ENCODE measurements at places on chromosomes 3 and 15.
A peak's percentile ranks its signal among the peaks of the same experiment; 100 is the strongest.

GRCh38 chr15:32944431-32944830, 226.6 kb downstream of the GREM1 start:
- no peak for DNase-seq

GRCh38 chr15:92023965-92024364, 170.5 kb downstream of the SLCO3A1 start:
- no peak for DNase-seq

GRCh38 chr3:157594413-157594812, 91.2 kb upstream of the VEPH1 start:
- DNase-seq = peak; percentile 16

GRCh38 chr15:45827275-45827674, 192.4 kb downstream of the SQOR start:
- no peak for DNase-seq

GRCh38 chr3:189344996-189345395, 173.2 kb downstream of the TPRG1 start:
- DNase-seq = no peak

Data from WTC11 (cell line).